NCI-H526 (cell line): ENCODE measurements at places on chromosomes 3 and 15.

DNA sequence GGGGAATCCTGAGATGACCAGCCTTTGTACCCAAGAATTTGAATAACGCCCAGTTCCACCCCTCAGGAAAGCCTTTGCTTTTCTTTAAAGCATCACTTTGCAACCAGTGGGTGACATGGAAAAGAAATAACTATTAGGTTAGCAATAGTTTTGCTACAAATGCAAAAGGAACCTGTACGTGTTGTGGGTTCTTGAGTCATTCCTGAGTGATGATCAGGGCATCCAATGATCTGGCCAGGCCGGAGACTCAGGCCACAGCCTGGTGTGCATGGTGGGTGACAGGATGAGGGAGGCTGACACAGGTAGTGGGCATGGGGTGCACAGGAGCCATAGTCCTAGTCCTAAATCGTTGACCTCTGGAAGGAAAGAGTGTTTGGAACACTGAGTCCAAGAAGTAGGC is 321.4 kb upstream of the IL12A start:
- no peak for DNase-seq

GRCh38 chr3:31777887-31778286 is 203.2 kb downstream of the OSBPL10 start:
- DNase-seq = no peak

DNA sequence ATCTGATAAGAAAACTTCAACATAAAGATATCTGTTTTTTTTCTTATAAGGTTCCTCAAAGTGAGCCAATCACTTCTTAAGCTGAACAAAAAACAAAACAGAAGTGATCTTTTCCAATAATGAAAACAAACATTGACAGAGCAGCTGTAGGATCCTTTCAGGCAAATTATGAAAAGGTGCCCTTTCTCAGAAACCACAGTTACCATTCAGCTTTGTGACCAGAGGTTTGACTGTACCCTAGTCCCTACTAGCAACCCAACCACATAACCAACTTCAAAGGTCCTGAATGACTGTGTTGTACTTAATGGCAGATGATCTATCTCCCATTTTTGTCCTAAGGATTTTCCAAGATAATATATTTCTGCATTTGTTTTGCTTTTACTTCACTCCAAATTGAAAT is 39.4 kb upstream of the CCR2 start:
- no peak for DNase-seq

- peak; percentile 14 for DNase-seq
Observed at GRCh38 chr15:75036212-75036616, 12.8 kb downstream of the PPCDC start.
